Placental epithelial cell (primary cell): ENCODE measurements at places on chromosomes 4 and X. TPM values are rescaled to one million over a fixed set of nuclear protein-coding genes. Genes with fewer than 3 reads are reported as not detected.

VGLL1 gene
- 12.6 and 29.7 TPM in 2 replicates for total RNA-seq

STK26 gene
- total RNA-seq: 9.8 and 15.8 TPM in 2 replicates

CBLL2 gene
- total RNA-seq: not detected in 2 replicates

ASB12 gene
- not detected in 2 replicates for total RNA-seq

F11 gene
- total RNA-seq: not detected in 2 replicates

CFI gene
- not detected in 2 replicates for total RNA-seq

GPRASP3 gene
- 2.1 and 3.9 TPM in 2 replicates for total RNA-seq

SRPK3 gene
- total RNA-seq: under 0.01 and 1.1 TPM in 2 replicates

PWWP3B gene
- total RNA-seq: 4.4 and 5.1 TPM in 2 replicates

USP17L5 gene
- not detected in 2 replicates for total RNA-seq

PNPLA4 gene
- 8.6 and 12.6 TPM in 2 replicates for total RNA-seq

CSTF2 gene
- total RNA-seq: 10.2 and 18.1 TPM in 2 replicates

NEXMIF gene
- total RNA-seq: under 0.01 TPM in 2 replicates

ITIH6 gene
- not detected in 2 replicates for total RNA-seq

HOPX gene
- total RNA-seq: 0.65 and 7.1 TPM in 2 replicates

TCEAL6 gene
- total RNA-seq: not detected in 2 replicates

WDR17 gene
- total RNA-seq: under 0.01 and 0.22 TPM in 2 replicates

KLHL4 gene
- total RNA-seq: 16.1 and 49.2 TPM in 2 replicates

NPY2R gene
- total RNA-seq: not detected in 2 replicates

SHOX gene
- 24.2 and 26.7 TPM in 2 replicates for total RNA-seq

AVPR2 gene
- total RNA-seq: not detected in 2 replicates

PPP4R3C gene
- total RNA-seq: not detected in 2 replicates

VSIG4 gene
- total RNA-seq: not detected in 2 replicates

USP17L17 gene
- total RNA-seq: not detected in 2 replicates

SPANXC gene
- total RNA-seq: not detected in 2 replicates

PDK3 gene
- 5.1 and 7.3 TPM in 2 replicates for total RNA-seq

CORIN gene
- under 0.01 TPM in 1 of 2 replicates, not detected in the other for total RNA-seq

FAM120C gene
- 6.7 and 9.3 TPM in 2 replicates for total RNA-seq

SOX3 gene
- not detected in 2 replicates for total RNA-seq

POU3F4 gene
- total RNA-seq: not detected in 2 replicates

CSAG3 gene
- not detected in 2 replicates for total RNA-seq

CXCL11 gene
- not detected in 2 replicates for total RNA-seq

PNMA6F gene
- not detected in 2 replicates for total RNA-seq

HSFX4 gene
- not detected in 2 replicates for total RNA-seq

UGT2B15 gene
- total RNA-seq: not detected in 2 replicates

SLC10A6 gene
- not detected in 2 replicates for total RNA-seq

FRG2 gene
- not detected in 2 replicates for total RNA-seq

JAKMIP1 gene
- total RNA-seq: not detected in 2 replicates

NPNT gene
- 0.22 and 0.39 TPM in 2 replicates for total RNA-seq

MAGEA12 gene
- total RNA-seq: not detected in 2 replicates

TMEM165 gene
- total RNA-seq: 105 and 222 TPM in 2 replicates

MAD2L1 gene
- total RNA-seq: 4.7 and 7.0 TPM in 2 replicates

AKAP4 gene
- total RNA-seq: not detected in 2 replicates
